DMS153 (cell line): ENCODE measurements at places on chromosomes 2 and 18.

GRCh38 chr2:10777842-10778723 lies 34.5 kb downstream of the PDIA6 start:
- no peak for DNase-seq

- DNase-seq, result no peak
These were observed 16.3 kb downstream of the DYNC2LI1 start for GRCh38 chr2:43790147-43790546.

GRCh38 chr2:39059366-39059952 lies 61.4 kb downstream of the SOS1 start:
- peak; percentile 44 for DNase-seq

DNA sequence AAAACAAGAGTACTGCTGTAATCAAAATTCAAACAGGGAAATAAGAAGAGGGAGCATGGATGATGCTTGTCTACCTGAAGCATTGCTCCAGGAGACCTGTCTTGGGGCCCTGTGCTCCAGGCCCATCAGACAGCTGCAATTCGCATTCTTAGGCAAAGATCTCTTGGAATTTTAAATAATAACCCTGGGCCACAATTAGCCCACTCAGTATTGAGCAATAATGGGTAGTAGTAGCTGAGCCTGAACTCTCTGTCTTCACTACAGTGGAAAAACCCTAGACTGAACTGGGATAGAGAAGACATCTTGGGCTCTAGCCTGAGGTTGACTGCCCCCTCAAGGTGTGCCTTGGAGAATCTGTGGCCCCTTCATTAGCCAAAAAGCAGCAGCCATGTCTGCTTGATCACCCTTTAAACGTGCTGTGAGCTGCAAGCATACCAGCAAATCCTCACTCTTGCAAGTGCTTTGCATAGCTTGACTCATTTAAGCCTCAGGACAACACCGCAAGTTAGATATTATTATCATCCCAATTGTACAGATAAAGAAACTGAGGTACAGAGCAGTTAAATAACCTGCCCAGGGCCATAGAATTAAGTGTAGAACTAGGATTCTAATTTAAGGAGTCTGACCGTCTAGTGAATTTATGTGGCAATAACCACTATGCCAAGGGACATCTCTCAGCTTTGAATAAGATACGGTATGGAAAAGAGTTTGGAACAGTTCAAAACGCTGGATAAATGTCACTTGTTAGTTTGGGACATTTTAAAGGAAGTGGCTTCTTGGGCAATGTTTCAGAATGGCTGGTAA lies 69.0 kb downstream of the DDX1 start:
- no peak for DNase-seq

DNA sequence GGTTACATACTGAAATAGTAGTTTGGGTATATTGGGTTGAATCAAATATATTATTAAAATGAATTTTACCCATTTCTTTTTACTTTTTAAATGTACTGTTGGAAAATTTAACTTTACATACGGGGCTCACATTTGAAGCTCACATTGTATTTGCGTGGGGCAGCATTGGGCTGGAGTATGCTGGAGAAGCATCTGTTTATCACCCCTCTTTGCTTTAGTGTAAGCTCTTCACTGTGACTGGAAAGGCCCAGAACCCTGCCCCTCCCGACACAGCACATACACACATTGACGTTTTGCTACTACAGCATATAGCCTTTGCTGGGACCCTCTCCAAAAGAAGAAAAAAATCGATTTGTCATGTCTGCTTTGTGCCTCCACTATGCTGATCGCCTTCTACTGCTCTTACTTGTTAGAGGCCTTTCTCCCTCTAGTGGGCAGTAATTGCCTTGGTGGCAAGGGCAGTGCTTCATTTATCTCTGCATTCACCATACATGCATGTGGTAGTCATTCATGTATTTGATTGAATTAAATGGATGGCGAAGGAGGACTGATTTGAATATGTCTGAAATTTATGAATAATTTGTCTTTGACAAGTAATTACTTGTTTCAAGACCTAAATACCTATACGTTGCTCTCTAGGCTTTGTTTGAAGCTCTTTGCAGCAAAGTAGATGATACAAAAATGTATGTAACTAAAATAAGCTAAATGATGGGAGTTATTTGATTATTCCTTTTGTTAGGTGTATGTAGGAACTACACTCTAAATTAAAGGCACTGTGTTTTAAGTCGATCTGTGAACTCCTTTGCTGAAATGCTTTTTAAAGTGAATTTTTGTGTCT lies 37.4 kb downstream of the VAPA start:
- DNase-seq, result peak; percentile 8

DNA sequence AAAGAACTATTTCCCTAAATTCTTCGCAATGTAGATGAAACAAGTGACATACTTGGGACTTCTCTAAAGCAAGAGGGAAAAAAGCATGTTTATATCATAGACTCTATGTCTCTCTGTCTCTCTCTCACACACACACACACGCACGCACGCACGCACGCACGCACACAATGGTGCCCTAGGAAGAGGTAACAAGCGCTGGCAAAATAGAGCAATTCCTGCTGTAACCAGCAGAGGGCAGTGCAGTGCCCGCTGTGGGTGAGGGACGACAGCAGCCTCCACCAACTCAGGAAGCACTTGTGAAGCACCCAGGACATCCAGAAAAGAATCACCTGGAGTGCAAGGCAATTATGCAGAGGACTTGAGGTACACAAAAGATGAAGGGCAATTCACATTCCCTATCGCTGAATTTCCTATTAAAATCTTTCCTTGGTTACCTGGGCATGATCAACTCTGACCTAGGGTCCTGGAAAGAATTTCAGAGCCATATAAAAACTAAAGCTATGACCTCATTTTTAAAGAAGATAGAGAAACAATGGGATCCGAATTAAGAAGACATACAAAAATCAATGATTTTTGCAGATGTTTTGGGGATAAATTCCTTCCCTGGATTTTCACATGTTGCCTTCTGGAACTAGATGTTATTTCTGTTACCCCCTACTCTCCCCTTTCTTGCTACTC lies 166.4 kb downstream of the PDE11A start:
- DNase-seq, result peak; percentile 77

- DNase-seq, result no peak
These were observed 57.6 kb downstream of the DOCK10 start for GRCh38 chr2:224984637-224985036.

GRCh38 chr2:199163613-199164458 lies 293.9 kb downstream of the SATB2 start:
- DNase-seq, result no peak

DNA sequence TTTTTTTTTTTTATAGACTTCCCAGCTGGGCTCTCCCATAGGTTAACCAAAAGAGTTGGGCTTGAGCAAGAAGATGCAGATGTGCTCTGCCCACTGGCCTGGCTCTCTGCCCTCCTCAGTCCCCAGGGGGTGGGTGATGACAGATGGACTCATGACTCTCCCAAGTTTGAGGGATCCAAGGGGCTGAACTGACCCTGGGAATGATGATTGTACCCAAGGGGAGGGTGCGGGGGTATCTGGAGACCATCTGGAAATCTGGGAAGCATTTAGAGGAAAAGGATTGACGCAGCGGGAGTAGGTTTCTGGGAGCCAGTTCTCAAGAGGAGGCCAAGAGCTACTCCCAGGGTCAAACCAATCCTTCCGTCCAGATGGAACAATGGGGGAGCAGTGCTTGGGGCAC lies 330.8 kb downstream of the CYP26B1 start:
- DNase-seq, result no peak

- no peak for DNase-seq
These were observed 112.3 kb downstream of the TNS1 start for GRCh38 chr2:217890445-217890844.

- DNase-seq, result no peak
These were observed 55.9 kb downstream of the LYPD6B start for GRCh38 chr2:149094217-149095015.

GRCh38 chr2:95050385-95051300 lies 25.1 kb downstream of the MAL start:
- no peak for DNase-seq

DNA sequence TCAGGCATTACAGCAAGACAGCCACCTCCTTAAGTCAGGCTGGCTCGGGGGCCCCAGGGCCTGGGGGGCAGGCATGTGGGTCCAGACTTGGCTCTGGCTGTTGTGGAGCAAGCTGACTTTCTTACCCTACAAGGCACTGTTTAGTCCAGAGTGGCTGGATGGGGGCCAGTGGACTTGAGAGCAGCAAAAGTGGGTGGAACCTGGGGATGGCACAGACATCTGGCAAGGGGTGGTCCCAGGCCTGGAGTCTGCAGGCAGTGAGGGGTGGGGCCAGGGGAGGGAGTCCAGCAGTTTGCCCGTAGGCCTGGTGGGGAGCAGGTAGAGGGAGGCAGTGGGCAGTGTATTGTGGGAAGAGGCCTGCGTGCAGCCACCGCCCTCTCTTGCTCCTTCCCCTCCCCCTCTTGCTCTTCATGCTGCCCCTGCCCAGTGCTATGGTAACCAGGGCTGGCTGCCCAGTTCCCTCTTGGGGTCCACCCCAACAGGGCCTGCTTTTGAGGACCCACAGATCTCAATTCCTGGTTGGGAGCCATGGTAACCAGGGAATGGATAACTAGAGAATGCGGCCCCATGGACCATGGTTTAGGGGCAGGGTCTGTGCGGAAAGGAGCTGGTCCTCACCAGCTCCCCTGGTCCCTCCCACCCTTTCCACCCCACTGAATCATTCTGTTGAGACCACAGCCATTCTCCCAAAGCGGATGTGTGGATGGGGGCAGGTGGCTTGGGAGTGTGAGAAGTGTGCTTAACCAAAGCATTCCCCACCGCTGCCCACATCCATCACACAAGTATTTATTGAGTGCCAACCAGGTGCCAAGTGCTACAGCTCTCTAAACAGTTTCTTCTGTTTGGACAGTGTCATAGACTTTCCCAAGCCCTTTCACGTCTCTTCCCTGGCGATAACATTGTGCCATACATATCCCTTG lies 19.3 kb downstream of the SPEG start:
- peak; percentile 80 for DNase-seq

GRCh38 chr2:58266211-58266610 lies 25.1 kb upstream of the FANCL start:
- DNase-seq, result no peak

GRCh38 chr2:182359990-182360662 lies 66.7 kb downstream of the PDE1A start:
- no peak for DNase-seq

DNA sequence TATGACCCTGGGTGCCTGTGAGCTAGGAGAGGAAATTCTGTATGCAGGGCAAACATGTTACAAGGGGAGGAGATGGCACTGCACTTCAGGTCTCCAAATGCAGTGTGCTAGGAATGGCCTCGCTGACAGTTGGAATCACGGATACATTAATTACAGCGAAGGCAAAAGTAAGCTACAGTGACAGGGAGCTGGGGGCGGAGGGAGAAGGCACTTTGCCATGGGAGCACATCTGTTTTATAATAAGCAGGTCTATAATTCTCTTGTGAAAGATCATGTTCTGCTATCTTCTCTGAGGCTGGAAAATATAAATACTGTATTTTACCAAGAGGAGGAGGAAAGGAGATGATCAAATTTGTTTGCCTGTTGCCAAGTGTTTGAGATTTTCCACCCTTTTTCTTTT lies 56.3 kb upstream of the FZD5 start:
- DNase-seq, result no peak

DNA sequence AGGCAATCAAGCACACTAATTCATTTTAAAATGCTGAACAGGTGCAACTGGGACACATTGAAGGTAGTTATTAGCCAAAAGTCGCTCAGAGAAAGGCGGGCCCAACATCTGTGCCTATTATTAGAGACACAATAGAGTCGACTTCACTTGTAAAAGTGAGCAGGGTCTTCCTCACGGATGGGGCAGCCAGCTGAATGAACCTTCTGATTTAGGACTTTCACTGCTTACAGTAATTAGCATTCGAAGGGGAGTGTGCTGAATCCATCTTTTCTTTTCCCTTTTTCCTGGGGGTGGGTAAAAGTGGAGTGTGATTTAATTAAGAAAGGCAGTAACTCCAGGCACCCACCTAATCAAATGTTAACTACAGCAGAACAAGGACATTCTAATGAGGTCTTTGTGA lies 677.7 kb downstream of the DCDC2C start:
- no peak for DNase-seq

- DNase-seq, result no peak
These were observed 48.1 kb downstream of the PSD4 start for GRCh38 chr2:113221846-113222245.

DNA sequence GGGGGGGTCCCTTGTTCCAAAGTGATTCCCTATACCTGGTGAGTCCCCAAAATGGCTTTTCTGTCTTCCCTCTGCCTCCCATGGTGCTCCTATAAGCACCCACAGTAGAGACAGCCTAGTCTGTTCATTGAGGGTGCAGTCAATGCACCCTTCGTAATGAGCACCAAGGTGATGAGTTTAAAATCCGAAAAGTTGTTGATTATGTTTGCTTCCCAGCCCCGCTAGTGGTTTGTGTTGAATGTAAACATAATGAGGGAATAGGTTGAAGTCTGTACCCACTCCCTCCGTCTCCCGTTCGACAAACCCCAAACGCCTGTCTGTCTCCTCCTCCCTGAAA lies 2.3 kb downstream of the FOSL2 start:
- no peak for DNase-seq

DNA sequence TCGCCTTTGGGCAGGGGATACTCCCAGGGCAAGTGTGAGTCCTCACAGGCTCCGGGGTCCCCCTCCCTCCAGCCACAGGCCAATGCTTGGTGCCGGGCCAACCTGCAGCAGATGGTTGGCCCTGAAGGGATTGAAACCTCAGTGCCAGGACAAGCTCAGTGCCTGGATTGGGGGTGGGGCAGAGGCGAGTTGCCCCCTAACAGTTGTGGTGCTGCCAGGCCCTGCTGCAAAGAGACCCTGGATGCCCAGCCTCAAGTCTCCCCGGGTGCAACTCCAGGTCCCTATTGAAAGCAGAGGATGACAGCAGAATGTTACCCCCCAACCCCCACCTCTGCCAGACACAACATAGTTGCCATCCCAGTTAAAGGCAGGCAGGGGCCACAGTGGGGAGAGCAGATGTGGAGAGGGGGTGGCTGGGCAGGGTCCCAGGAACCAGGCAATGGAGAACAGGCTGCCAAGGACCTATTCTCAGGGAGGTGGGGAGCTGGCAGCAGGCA lies 9.5 kb upstream of the RNF103 start:
- DNase-seq, result no peak

DNA sequence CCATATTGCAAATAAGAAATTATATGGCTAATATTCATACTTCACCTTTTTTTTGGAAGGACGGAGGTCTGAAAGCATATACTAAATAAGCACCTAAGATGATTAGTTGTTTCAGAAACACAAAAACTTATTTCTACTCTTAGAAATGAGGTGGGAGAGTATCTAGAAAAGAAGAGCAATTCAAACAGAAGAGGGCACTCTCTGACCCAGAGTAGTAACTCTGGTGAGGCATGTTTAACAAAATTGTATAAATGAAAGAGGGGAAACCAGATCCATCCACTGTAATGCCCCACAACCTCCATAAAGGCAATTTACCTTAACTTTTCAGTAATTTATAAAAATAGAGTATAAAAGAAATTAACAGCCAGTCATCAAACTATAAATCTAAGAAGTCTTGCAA lies 669.6 kb upstream of the VRK2 start:
- no peak for DNase-seq

GRCh38 chr18:463827-464541 lies 36.5 kb downstream of the COLEC12 start:
- no peak for DNase-seq

GRCh38 chr2:40370007-40370395 lies 81.9 kb downstream of the SLC8A1 start:
- DNase-seq, result no peak

- peak; percentile 44 for DNase-seq
These were observed 125.9 kb downstream of the GPD2 start for GRCh38 chr2:156562124-156562523.
